ENCODE measurements at places on chromosomes 12 and 14.
A peak's percentile ranks its signal among the peaks of the same experiment; 100 is the strongest.

DNA sequence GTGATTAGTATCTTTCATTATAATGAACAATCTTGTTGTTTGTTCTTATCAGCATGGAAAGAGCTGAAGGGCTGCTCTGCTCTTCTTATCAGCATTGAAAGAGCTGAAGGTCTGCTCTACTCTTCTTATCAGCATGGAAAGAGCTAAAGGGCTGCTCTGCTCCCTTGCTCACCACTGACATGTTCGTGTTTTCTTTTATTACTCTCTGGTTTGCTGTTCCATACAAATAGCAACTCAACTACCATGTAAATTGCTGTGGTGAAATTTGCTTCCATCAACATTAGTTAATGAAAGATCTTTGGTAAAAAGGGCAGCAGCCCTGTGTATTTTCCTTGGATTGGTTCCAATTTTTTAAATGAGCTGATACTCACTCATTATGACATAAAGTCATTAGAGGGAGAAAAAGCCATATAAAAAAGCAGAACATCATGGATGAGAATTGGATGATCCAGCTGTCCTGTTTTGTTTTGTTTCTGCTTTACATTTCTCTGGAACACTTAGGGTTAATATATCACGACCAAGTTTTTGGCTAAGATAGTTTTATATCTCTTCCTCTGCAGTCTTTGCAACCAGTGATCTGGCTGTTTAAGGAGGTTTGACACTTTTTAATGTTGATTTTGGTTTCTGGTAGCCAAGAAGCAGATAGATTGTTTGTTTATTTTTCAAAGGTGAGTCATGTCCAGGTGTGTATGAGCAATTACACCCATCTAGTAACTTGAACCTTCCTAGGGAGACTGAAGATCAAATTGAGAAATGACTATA, 356.6 kb downstream of the CEP128 start:
- DNase-seq: no peak

DNA sequence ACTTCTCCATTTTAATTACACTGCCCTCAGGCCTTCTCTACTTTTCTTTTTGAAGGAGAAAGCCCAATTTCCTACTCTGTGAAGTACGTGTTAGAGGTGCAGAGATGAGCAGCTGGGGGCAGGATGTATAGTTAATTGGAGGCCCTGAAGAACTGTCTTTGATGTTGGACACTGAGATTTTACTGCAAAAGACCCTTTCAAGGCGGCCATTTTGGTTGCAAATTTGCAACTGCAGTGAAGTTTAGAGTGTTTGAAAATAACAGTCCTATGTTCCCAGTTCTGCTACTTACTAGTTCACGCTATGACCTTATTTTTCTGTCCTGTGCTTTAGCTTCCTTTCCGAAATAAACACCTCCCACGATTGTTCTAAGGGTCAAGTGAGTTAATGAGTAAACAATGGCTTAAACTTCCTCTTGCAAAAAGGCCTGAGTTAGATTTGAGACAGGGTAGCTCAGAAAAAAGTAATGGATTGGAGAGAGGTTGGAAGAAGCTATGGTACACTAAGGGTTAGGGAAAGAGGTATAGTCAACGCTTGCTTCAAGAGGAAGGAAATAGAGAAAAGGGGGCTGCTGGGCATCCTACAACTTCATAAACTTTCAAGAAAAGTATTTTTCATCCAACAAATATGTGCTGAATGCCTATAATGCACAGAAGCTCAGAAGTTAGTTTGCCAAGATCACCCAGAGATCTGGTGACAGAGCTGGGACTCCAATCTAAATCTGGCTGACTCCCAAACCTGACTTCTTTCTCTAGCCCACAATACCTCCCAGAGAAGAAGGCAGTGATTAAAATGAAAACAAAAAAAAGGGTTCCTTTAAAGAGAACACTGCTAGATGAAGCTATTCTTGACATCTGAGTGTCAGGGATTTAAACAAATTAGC, 26.4 kb upstream of the DICER1 start:
- DNase-seq: no peak

- no peak for DNase-seq
Measured at GRCh38 chr14:21037156-21037555, 2.5 kb upstream of the RNASE13 start.

GRCh38 chr14:75980856-75981255, 939 bp downstream of the TGFB3 start:
- no peak for DNase-seq

GRCh38 chr12:8960176-8960575, 10.7 kb upstream of the M6PR start:
- DNase-seq: no peak

DNA sequence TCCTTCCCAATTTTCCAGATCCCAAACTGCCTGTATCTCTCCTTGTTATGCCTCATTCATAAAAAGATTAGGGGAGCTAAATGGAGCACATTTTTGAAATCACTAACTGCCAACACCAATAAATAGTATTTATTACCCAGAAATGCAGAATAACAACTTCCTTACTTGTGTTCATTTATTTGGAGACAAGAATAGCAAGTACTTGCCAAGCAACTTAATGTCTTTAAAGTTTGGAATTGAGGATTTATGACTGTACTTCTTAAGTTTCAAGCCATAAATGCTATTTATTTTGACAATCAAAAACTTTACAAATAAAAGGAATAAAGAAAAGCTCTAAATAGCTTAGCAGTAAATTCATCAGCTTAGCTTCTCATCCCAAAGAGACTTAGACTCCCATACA, 626.1 kb upstream of the NOVA1 start:
- DNase-seq: no peak

- DNase-seq: no peak
Measured at GRCh38 chr14:23208324-23208723, 24.9 kb upstream of the SLC7A8 start.

DNA sequence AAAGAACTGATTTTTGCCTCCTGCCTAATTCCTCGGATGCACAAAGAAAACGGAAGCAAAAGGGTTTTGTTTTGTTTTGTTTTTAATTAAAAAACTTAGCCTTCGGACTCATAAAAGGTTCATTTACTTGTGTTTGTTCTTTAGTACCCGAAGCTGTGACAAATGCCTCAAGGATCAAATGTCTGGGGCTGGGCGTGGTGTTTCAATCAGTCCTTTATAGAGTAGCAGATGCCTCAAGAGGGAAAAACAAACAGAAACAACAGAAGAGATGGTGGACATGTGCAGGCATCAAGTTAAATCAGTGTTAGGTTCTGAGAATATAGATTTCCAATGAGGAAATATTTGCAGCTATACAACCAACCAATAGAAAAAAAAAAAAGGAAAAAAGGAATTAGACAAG, 1.6 kb upstream of the WIF1 start:
- no peak for DNase-seq

GRCh38 chr14:83147006-83147405, 1613.4 kb upstream of the SEL1L start:
- no peak for DNase-seq

DNA sequence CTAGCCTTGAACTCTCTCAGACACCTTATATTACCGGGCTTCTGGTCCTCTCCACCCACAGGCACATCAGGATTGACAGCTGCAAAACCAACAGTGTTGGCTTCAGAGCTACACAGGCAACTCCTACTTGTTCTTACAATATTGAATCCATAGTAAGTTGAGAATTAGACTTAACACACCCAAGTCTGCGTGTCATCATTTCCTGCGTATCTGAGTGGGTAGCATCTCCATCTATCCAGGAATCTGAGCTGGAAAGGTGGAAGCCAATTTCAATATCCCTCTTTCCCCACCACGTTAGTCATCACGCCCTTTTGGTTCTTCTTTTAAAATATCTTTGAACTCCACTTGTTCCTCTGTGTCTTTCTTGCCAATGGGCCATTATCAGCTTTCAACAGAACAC, 37.2 kb downstream of the NRXN3 start:
- no peak for DNase-seq

DNA sequence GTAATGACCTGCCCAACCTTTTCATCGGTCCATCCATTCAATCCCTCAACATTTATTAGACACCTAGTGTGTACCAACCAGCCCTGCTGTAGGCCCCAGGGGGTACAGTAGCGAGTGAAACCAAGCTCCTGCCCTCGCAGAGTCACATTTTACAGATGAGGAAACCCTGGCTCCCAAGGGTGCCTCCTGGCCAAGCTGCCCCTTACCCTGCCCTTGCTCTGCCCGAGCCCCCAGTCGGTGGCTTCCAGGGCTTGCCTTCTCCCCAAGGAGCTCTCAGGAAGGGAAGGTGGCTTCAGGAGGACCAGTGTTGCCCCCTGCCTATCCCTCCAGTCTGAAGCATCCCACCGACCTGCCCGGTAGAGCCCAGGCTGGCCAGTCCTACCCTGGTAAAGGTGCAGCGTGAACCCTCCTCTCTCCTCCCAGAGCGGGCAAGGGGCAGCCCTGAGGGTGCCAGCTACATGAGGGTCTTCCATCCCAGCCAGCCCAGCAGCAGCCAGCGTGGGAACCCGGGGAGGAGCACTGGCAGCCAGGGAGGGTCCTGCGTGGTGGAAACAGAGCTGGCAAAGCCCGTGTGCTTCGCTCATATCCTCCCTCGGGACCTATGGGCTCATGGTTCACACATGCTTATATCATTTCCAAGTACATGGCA, 670 bp upstream of the BEGAIN start:
- no peak for DNase-seq

GRCh38 chr12:15152456-15152855, 68.8 kb downstream of the RERG start:
- no peak for DNase-seq

GRCh38 chr12:11759899-11760298, 110.4 kb downstream of the ETV6 start:
- no peak for DNase-seq

GRCh38 chr12:15270591-15270990, 49.4 kb upstream of the RERG start:
- no peak for DNase-seq

DNA sequence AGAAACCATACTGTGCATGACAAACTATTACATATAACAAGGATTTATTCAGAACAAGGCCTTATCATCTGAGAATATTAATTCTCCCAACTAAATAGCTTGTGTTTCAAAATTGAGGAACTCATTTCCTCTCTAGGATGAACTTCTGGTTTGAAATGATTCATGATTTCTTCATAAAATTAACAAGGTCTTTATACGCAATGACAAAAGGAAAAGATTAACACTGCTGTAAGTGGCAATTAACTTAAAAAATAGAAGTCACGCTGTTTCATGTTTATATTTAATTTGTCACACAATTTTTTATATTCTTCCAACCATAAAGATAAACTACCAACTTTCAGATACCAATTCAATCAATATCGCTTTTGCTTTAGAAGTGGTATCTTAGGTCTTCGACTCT, 80.8 kb downstream of the GRIP1 start:
- DNase-seq: no peak

DNA sequence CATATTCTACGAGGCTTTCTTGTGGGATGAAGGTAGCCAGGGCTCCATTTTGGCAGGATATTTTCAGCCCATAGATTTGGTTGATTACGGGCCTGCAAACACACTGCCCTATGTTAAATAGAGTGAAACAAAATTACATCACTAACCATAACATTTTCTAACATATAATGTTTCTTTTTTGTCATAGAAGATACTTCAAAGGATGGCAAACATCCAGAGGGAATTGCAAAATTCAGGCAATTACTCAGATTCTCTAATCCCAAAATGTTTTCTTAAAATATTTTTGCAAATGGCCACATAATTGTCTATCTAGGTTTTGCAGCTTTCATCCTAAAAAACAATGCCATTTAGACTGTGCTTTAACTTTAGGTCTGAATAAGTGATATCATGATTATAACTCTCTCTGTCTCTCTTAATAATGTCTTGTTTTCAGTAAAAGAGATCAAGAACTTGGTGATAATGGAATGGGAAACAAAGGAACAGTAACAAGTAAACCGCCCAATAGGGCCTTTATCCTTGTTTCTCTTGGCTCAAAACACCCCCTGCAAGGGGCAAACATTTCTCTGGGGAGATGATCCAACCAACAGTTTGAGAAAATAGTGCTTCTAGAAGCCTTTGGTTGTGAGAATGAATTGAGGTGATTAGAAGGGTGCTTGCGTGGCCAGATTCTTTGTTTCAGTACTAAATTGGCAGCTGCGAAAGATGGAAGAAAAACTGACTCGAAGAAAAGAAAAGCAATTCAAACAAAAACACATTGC, 54.4 kb upstream of the BTG1 start:
- no peak for DNase-seq

GRCh38 chr14:68694516-68695235, 98.2 kb downstream of the ZFP36L1 start:
- DNase-seq: no peak

DNA sequence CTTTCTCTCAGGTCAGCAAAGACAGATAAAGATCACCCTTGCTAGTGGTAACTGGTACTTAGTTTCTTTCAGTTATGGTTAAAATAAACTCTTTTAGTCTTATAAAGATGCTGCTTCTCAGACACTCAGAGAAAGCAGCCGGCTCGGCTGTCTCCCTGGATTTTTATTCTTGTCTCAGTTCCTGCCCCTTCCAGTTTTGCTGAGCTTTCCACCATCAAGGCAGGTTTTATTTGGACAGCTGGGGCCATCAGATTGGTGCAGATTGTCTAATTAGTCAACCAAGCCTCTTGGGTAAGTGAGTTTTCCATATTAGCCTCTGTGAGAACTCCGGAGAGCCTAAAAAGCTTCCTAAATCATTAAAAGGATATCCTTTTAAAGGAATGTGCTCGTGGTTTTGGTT, 130.8 kb upstream of the BMP4 start:
- DNase-seq: no peak

DNA sequence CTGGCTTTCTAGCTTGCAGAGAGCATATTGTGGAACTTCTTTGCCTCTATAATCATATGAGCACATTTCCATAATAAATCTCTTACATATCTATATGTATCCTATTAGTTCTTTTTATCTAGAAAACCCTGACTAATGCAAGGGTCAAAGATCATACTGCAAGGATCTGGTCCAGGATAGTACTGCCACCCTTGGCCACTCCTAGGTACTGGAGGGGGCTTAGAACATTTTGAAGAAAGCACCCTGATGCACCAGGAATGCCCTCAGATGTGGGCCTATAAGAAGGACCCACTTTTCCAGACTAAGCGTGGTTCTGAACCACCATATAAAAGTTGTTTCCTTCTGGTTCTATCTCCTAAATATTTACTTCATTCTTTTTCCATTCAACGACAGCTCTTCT, 14.6 kb downstream of the ATXN7L3B start:
- no peak for DNase-seq

DNA sequence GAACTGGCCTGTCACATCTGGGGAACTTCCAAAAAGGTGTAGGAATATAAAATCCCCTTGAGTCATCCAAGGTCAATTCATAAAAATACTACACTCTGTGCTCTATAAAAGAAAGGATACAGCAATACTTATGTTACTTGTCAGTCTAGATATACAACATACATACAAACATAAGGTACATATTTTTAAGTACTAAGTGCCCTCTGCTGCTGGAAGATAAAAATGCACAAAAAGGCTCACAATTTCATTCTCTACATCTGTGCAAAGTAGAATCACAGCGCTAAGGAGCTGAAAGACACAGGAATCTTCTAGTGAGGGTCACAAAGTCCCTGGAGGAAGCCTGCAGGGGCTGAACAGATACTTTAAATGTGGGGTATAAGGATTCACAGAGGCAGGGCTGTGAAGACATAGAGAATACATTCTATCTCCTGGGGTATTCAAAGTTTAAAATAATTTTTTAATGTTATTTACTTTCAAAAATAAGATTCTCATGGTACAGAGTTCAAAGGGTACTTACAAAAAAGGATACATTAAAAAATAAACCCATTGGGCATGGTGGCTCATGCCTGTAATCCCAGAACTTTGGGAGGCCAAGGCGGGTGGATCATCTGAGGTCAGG, 10.2 kb upstream of the GOLGA5 start:
- DNase-seq: peak; percentile 74
